RWPE2 (cell line): ENCODE measurements at places on chromosomes 7 and 10.

DNA sequence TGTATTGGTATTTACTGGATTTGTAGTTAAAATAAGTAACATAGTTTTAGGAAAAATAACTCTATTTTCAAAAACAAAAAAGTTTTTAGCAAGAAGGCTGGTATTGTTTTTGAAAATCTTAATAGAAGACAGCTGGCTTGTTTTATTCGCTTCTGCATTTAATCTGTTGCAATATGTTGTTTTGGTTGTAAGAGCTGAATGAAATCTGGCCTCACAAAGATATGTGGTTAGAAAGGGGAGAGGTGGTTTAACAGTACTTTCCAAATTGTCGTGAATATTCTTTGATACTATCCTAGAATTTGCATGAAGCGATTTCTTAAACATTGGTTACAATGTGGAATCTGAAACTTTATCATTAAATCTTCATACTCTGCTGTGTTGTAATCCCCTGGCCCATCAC lies 355.9 kb upstream of the FZD8 start:
- DNase-seq, result no peak
- no peaks in the 10 kb centered on the region for H3K36me3 ChIP-seq
- H3K4me1 ChIP-seq, result no peaks in the 10 kb centered on the region
- H3K27me3 ChIP-seq, result no peaks in the 10 kb centered on the region
- no peak overlapping the region for H3K27ac ChIP-seq

DNA sequence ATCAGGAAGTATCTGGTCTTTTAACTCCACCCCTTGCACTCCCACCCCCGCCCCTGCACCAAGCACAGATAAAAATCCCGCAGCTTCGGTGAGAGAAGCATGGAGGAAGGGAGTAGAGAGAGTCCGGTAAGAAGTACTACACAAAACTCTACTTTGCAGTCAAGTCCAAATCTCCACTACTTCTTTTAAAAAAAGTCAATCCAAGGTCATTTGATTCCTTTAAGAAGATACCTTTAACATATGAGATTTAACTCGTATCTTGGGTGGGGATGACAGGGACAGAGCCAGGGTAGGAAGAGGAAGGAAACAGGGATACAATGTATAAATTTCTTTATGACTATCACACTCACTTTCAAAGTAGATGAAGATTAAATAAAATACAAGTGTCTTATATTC lies 132.1 kb downstream of the NRBF2 start:
- DNase-seq, result no peak
- H3K36me3 ChIP-seq, result peaks cover 46% of the 10 kb centered on the region
- no peaks in the 10 kb centered on the region for H3K27me3 ChIP-seq
- peak overlapping the region; percentile 90 for H3K27ac ChIP-seq
- peak overlapping the region; percentile 41 for H3K4me3 ChIP-seq

DNA sequence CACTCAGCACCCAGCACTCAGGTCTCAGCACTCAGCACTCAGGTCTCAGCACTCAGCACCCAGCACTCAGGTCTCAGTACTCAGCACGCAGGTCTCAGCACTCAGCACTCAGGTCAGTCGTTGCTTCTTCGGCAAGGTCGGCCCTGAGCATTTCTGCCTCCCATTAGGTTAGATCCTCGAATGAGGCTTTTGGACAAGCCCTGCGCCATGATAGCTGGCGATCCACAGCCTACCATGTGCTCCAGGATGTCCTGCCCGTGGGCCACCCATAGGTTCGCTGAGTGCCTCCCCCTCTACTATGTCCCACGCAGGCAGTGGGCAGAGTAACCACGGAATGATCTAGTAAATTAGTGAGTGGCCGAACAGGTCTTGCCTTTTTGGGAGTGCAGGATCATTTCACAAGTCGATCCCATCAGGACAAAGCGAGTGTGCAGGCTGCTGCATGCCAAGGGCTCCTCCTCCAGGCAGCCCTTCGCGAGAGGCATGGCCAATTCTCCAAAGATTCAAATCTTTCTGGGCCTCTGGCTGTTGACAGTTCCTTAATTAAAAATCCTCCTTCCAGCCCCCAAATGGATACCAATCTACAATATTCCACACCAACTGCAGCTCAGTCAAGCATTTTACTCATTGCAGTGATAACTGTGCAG lies 206.3 kb downstream of the ADARB2 start:
- H3K27me3 ChIP-seq, result no peaks in the 10 kb centered on the region
- no peak overlapping the region for H3K27ac ChIP-seq
- no peaks in the 10 kb centered on the region for H3K4me1 ChIP-seq
- DNase-seq, result no peak
- H3K36me3 ChIP-seq, result no peaks in the 10 kb centered on the region
- no peak overlapping the region for H3K4me3 ChIP-seq

DNA sequence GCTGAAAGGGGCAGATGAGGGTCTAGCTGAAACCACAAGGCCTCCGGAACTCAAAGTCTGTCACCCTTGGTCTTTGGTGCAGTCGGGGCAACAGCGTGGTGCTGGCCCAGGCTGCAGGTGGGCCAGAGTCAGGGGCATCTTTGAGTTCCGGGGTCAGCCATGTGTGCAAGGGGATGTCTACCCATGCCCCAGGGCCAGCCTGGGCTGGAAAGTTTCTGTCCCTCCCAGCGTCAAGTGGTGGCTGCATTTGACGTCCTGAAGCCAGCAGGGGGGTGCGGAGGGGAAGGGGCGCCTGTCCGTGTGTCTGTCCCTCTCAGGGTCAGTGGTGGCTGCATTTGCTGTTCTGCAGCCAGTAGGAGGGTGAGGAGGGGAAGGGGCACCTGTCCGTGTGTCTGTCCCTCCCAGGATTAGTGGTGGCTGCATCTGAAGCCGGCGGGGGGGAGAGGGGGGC lies 638 bp downstream of the BRAT1 start:
- H3K27ac ChIP-seq, result peak overlapping the region; percentile 79
- peak; percentile 32 for DNase-seq
- peak overlapping the region; percentile 81 for H3K4me3 ChIP-seq
- H3K36me3 ChIP-seq, result peaks cover 19% of the 10 kb centered on the region
- no peaks in the 10 kb centered on the region for H3K27me3 ChIP-seq
- H3K4me1 ChIP-seq, result peaks cover 4% of the 10 kb centered on the region

DNA sequence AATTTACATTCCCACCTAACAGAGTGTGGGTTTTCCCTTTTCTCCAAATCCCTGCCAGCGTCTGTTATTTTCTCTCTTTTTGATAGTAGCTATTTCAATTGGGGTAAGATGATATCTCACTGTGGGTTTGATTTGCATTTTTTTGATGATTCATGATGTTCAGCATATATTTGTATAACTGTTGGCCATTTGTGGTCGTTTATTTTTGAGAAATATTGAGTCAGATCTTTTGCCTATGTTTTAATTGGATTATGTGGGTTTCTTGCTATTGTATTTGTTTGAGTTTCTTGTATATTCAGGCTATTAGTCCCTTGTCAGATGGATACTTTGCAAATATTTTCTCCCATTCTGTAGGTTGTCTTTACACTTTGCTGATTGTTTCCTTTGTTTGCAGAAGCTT lies 193.8 kb downstream of the ABCA13 start:
- H3K4me1 ChIP-seq, result peaks cover 21% of the 10 kb centered on the region
- H3K27me3 ChIP-seq, result no peaks in the 10 kb centered on the region
- H3K27ac ChIP-seq, result peak overlapping the region; percentile 43

- H3K36me3 ChIP-seq, result no peaks in the 10 kb centered on the region
- peak overlapping the region; percentile 97 for H3K27ac ChIP-seq
Observed at GRCh38 chr7:36116347-36117202, 36.5 kb upstream of the EEPD1 start.

GRCh38 chr10:102726274-102726673 lies 11.8 kb downstream of the SFXN2 start:
- H3K36me3 ChIP-seq, result peaks cover 48% of the 10 kb centered on the region
- DNase-seq, result no peak
- no peaks in the 10 kb centered on the region for H3K4me1 ChIP-seq
- no peak overlapping the region for H3K27ac ChIP-seq
- no peaks in the 10 kb centered on the region for H3K27me3 ChIP-seq
- no peak overlapping the region for H3K4me3 ChIP-seq

GRCh38 chr10:17185873-17186272 lies 15.6 kb downstream of the TRDMT1 start:
- no peak overlapping the region for H3K4me3 ChIP-seq
- no peaks in the 10 kb centered on the region for H3K36me3 ChIP-seq
- no peaks in the 10 kb centered on the region for H3K4me1 ChIP-seq
- H3K27ac ChIP-seq, result no peak overlapping the region
- DNase-seq, result no peak
- no peaks in the 10 kb centered on the region for H3K27me3 ChIP-seq

DNA sequence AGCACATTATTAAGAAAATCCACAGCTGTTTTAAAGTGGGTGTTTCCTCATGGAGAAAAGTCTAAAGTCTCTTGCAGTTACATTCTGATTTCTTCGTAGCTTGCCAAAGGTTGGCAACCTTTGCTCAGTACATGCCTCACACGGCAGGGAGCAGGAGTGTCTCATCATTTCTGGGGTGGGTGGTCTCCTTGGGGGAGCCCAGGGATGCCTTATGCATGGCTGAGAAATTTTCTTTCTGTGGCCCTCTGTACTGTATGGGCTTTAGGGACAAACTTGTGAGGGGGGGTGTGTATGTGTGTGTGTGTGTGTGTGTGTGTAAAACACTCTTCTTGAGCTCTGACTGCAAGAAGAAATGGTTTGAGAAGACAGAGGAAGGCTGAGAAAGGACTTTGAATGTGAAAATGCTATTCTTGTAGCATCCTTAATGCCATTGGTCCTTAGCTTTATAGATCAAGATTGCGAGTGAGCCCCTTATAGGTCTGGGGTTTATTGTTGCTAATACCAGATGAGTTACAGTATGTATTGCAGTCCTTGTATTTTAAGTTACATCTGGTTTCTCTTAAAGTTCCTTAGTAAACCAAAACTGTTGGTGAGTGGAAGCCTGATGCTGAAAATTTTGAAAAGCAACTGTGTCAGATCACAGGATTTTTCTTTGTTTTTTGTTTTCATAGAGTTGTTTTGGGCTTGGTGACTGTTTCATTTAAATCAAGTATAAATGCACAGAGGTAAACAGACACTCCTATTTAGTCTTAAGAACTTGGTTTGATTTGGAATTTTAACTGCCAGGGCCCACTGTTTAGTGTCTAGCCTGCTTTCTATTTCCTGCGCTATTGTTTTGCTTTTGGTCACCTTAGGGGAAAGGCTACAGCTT lies 242.0 kb downstream of the BICC1 start:
- H3K4me1 ChIP-seq, result peaks cover 6% of the 10 kb centered on the region
- peak overlapping the region; percentile 57 for H3K27ac ChIP-seq
- no peak for DNase-seq
- no peaks in the 10 kb centered on the region for H3K27me3 ChIP-seq
- H3K36me3 ChIP-seq, result no peaks in the 10 kb centered on the region

- peaks cover 20% of the 10 kb centered on the region for H3K36me3 ChIP-seq
- H3K27me3 ChIP-seq, result no peaks in the 10 kb centered on the region
- no peaks in the 10 kb centered on the region for H3K4me1 ChIP-seq
- DNase-seq, result no peak
- H3K4me3 ChIP-seq, result no peak overlapping the region
- H3K27ac ChIP-seq, result no peak overlapping the region
Observed at GRCh38 chr10:35574924-35575352, 30.2 kb upstream of the GJD4 start.

GRCh38 chr7:30559611-30560010 lies 35.1 kb upstream of the GARS1 start:
- H3K4me1 ChIP-seq, result peaks cover 17% of the 10 kb centered on the region
- H3K36me3 ChIP-seq, result 0 out of 2 replicates have a peak, but pooled peaks cover 10% of the 10 kb centered on the region
- no peaks in the 10 kb centered on the region for H3K27me3 ChIP-seq
- no peak overlapping the region for H3K4me3 ChIP-seq
- H3K27ac ChIP-seq, result no peak overlapping the region
- DNase-seq, result no peak

DNA sequence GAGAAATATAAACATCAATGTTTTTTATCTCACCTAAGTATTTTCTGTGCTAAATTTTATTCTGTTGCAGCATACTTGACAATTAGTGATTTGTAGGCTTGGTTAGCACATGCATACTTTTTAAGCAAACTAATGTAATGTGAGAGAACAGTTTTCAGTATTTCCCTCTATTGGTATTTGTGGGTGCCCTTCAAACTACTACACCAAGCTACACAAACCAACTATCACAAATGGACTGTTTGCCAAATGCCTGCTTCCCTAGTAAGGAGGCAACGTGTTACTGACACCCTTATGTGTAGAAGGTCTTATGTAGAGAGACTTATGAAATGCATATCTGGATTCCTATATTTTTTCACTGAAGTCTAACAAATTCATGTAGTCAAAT lies 98.4 kb upstream of the FZD1 start:
- H3K4me1 ChIP-seq, result peaks cover 20% of the 10 kb centered on the region
- H3K36me3 ChIP-seq, result no peaks in the 10 kb centered on the region
- H3K27ac ChIP-seq, result peak overlapping the region; percentile 87
- no peak for DNase-seq
- H3K4me3 ChIP-seq, result no peak overlapping the region
- H3K27me3 ChIP-seq, result no peaks in the 10 kb centered on the region
